ENCODE measurements at places on chromosomes 2 and 18.

DNA sequence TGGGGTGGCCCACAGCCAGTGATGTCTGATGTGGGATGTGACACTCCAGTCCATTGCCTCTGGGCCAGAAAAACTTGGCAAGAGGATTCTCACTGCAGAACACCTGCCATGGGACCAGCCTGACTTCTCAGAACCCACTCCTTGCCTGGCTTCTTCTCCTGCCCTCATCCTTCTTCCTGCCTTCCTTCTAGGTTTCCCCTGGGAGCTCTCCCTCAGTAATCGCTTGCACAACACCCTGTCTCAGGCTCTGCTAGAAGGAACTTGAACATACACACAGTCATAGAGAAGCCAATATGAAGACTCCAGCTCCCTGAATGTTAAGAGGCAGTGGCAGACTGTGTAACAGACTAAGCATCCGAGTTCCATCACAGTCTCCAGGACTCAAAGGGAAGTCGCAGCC, 4.3 kb upstream of the COL6A3 start:
- DNase-seq: no peak

- DNase-seq: no peak
Observed at GRCh38 chr2:41998186-41999127, 49.4 kb upstream of the PKDCC start.

- no peak for DNase-seq
Observed at GRCh38 chr2:171652416-171652785, 34.9 kb upstream of the DYNC1I2 start.

- DNase-seq: no peak
Observed at GRCh38 chr2:212683346-212684097, 144.9 kb upstream of the ERBB4 start.

GRCh38 chr18:21703241-21703820, 1.2 kb downstream of the ABHD3 start:
- DNase-seq: peak; percentile 49

DNA sequence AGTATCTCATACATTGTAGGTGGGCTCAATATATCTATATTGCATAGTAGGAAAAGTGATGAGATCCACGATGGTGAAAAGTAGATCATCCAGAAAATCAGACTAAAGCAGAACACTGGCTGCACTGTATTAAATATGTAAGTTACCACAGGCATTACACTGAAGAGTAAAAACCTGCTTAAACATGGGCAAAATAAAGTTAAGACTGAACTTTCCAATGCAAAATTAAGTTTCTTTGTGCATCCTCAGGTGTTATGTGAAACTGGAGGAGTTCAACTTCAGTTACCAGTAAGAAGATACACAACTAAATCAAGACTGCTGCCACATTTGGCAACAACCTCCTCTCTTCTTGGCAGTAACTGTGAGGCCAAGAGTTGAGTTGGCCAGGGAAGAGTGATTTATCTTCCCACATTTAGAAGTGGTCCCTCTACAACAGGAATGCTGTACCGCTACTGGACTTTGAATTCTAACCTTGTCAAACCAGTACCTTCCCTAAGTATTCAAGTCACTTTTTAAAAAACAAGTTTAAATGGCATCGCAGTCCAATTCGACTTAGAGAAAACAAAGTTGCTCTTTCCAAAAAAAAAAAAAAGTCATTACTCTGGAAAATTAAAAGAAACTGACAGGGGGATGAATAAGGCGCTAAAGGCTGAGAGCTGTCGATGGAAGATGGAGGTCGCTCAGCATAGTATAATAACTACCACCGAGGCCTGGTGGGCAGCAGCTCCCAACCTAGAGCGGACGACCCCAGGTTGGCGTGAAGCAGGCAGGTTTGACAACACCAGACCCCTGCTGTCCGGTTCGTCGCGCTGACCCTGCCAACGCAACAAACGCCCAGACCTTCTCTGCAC, 1.1 kb downstream of the MAP4K3 start:
- DNase-seq: no peak
